Esophagus muscularis mucosa (tissue), 4 donors: ENCODE measurements at places on chromosomes 2 and 18. TPM values are rescaled to one million over a fixed set of nuclear protein-coding genes. Genes with fewer than 3 reads are reported as not detected.

MC4R gene
- 2.5 TPM for total RNA-seq

- DNase-seq = no peak
- H3K27me3 ChIP-seq = no peaks in the 10 kb centered on the region
- H3K4me3 ChIP-seq = no peak overlapping the region
- no peak overlapping the region for H3K27ac ChIP-seq
- H3K4me1 ChIP-seq = peaks cover 17% of the 10 kb centered on the region
Measured at GRCh38 chr18:49050452-49050851, 99.7 kb upstream of the SMAD7 start.

DNA sequence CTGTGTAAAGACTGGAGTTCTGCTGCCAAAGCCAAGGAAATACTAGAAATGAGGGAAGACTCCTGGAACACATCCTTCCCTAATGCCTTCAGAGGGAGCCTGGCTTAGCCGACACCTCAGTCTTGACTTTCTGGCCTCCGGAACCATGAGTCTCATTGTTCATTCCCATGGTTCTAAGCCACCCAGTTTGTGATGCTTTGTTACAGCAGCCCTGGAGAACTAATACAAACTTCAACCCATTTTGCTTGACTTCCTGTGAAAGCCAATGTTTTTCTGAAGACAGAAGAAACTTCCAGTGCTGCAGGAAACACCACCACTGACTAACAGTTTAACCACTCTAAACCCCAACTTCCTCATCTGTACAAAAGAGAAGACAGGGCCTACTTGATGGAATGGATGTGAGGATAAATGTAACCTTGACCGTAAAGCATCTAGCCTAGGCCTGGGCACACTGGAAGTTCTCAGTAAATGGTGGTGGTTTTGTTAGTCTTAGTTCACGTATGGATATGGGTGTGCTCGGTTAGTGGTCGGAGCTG, 85.9 kb upstream of the RFX8 start:
- H3K27me3 ChIP-seq = no peaks in the 10 kb centered on the region
- no peak overlapping the region for H3K27ac ChIP-seq
- peaks cover 19% of the 10 kb centered on the region for H3K4me1 ChIP-seq
- H3K36me3 ChIP-seq = no peaks in the 10 kb centered on the region

GRCh38 chr2:72415241-72415661, 267.6 kb upstream of the CYP26B1 start:
- H3K27me3 ChIP-seq = no peaks in the 10 kb centered on the region
- no peak for DNase-seq

GRCh38 chr18:12885500-12885899, 1.5 kb upstream of the PTPN2 start:
- H3K27me3 ChIP-seq = no peaks in the 10 kb centered on the region
- H3K4me3 ChIP-seq = no peak overlapping the region
- DNase-seq = no peak
- no peaks in the 10 kb centered on the region for H3K36me3 ChIP-seq
- peak overlapping the region; percentile 98 for H3K27ac ChIP-seq

- H3K4me3 ChIP-seq = peak overlapping the region; percentile 25
- H3K36me3 ChIP-seq = no peaks in the 10 kb centered on the region
- peaks cover 10% of the 10 kb centered on the region for H3K4me1 ChIP-seq
Measured at GRCh38 chr2:38754506-38754905, 3.3 kb upstream of the SRSF7 start.

DNA sequence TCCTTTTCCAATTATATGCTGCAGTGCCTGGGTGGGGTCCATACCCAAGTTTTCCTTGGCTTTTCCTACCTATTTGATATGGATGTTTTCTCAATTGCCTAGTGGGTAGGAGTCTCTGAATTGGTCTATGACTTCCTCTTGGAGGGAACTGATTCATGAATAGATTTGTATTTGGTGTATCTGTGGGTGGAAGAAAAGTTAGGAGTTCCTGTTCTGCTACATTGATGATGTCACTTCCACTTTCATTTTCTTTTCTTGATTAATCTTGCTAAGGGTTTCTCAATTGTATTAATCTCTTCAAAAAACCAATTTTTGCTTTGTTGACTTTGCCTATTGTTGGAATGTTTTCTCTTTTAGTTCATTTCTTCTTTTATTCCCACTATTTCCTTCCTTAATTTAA, 37.4 kb upstream of the SLC9A2 start:
- H3K27ac ChIP-seq = no peak overlapping the region
- no peak overlapping the region for H3K4me3 ChIP-seq
- DNase-seq = no peak
- no peaks in the 10 kb centered on the region for H3K27me3 ChIP-seq
- no peaks in the 10 kb centered on the region for H3K36me3 ChIP-seq

- no peak overlapping the region for H3K27ac ChIP-seq
- H3K4me1 ChIP-seq = no peaks in the 10 kb centered on the region
- H3K4me3 ChIP-seq = no peak overlapping the region
Measured at GRCh38 chr2:132586835-132587234, 83.2 kb downstream of the LYPD1 start.

- H3K27ac ChIP-seq = no peak overlapping the region
- H3K36me3 ChIP-seq = no peaks in the 10 kb centered on the region
- H3K4me3 ChIP-seq = no peak overlapping the region
- H3K4me1 ChIP-seq = peaks cover 8% of the 10 kb centered on the region
Measured at GRCh38 chr2:24626131-24626530, 135.1 kb downstream of the NCOA1 start.

- no peak overlapping the region for H3K27ac ChIP-seq
- no peaks in the 10 kb centered on the region for H3K36me3 ChIP-seq
- no peak for DNase-seq
- H3K27me3 ChIP-seq = peaks cover 4% of the 10 kb centered on the region
Measured at GRCh38 chr18:63700501-63700900, 2.3 kb upstream of the SERPINB11 start.

- H3K4me3 ChIP-seq = peak overlapping the region; percentile 71
- H3K27me3 ChIP-seq = no peaks in the 10 kb centered on the region
- peaks cover 20% of the 10 kb centered on the region for H3K4me1 ChIP-seq
- H3K36me3 ChIP-seq = peaks cover 2% of the 10 kb centered on the region
- peak overlapping the region; percentile 96 for H3K27ac ChIP-seq
- no peak for DNase-seq
Measured at GRCh38 chr2:191676790-191677645, 918 bp upstream of the NABP1 start.

DNA sequence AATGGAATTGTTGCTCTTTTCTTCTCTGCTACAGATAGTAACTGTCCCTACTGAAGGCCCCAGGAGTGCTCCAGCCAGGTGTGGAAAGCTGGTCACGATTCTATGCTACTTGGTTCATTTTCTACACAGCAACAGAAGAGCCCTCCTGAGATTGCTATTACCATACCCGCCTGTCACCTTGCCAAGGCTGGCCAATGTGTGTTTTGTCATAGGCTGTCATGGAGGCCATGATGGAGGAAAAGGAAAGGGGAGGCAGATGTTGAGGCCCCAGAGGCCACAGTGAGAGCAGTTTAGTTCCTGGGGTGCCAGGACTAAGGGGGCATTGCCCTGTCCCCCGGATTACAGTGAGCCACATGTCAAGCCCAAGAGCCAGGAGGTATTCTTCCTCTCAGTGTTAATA, 952 bp downstream of the ELMOD3 start:
- no peaks in the 10 kb centered on the region for H3K27me3 ChIP-seq
- DNase-seq = no peak

DNA sequence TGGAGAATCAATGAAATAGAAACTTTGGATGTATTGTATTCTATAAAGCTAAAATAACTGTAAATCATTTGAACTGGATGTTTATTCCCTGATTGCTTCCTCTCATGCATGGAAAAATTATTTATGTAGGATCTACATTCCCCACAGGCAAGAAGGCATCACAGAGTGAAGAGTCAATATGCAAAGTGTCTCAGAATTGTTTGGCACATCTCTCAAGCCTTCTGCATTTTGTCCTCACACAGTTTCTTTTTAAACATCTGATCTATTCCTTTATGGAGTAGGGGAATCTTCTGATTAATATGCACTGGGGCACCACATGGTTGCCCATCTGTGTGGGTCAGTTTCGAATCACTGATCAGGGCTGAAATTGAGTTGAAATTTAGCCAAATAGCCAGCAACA, 465.4 kb downstream of the ZNF804A start:
- no peak for DNase-seq
- H3K4me1 ChIP-seq = no peaks in the 10 kb centered on the region
- no peak overlapping the region for H3K4me3 ChIP-seq
- H3K36me3 ChIP-seq = no peaks in the 10 kb centered on the region
- H3K27me3 ChIP-seq = no peaks in the 10 kb centered on the region
- no peak overlapping the region for H3K27ac ChIP-seq

GRCh38 chr2:238971318-238972145, 123.6 kb downstream of the TWIST2 start:
- DNase-seq = no peak
- H3K27ac ChIP-seq = no peak overlapping the region
- peaks cover 10% of the 10 kb centered on the region for H3K27me3 ChIP-seq
- H3K36me3 ChIP-seq = no peaks in the 10 kb centered on the region
- no peak overlapping the region for H3K4me3 ChIP-seq
- peaks cover 37% of the 10 kb centered on the region for H3K4me1 ChIP-seq

- no peak for DNase-seq
- H3K27me3 ChIP-seq = no peaks in the 10 kb centered on the region
Measured at GRCh38 chr2:54574107-54574859, 118.2 kb downstream of the SPTBN1 start.
